ENCODE measurements at places on chromosomes 6 and 20. TPM values are rescaled to one million over a fixed set of nuclear protein-coding genes. Genes with fewer than 3 reads are reported as not detected.

The PPP1R14C gene
- total RNA-seq, result 0.38 TPM

The ENPP1 gene
- 26.8 TPM for total RNA-seq

The PACSIN1 gene
- total RNA-seq, result not detected

The KHDRBS2 gene
- total RNA-seq, result not detected

The TMEM244 gene
- total RNA-seq, result not detected

The RAB5IF gene
- 52.1 TPM for total RNA-seq

The SLC13A3 gene
- 0.38 TPM for total RNA-seq

The TOMM6 gene
- total RNA-seq, result 147 TPM

All from regular cardiac myocyte (primary cell).